ENCODE measurements at places on chromosomes 3 and 15.

- DNase-seq: no peak
Measured at GRCh38 chr15:99632521-99632920, 66.7 kb downstream of the MEF2A start.

DNA sequence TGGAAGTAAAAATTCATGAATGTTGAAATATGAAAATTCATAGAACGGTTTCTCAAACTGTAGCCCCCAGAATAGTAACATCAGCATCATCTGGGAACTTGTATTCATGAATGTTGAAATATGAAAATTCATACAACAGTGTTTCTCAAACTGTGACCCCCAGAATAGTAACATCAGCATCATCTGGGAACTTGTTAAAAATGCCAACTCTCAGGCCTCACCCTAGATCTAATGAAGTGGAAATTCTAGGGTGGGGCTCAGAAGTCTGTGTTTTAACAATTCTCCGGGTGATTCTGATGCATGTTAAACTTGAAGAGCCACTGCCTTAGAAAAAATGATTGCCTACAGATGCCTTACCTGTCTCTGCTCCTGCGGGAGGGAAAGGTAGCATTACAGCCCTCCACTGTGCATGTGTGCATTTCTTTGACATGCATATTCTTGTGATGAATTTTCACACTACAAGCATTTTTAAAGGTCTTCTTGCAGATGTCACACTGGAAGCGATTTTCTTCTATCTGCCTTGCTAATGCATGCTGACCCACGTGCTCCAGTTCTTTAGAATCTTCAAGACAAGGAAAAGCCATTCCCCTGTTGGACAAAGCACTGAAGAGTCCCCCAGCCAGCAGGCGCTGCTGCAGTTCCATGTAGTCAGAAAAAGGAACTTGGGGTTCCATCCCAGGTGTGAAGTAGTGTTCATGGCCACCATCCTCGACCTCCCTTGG, 21.7 kb downstream of the BNC1 start:
- no peak for DNase-seq

- no peak for DNase-seq
Measured at GRCh38 chr3:82055792-82056191, 294.3 kb upstream of the GBE1 start.

- no peak for DNase-seq
Measured at GRCh38 chr3:12719541-12719940, 39.5 kb downstream of the TMEM40 start.

GRCh38 chr3:41190509-41191284, 8.6 kb upstream of the CTNNB1 start:
- no peak for DNase-seq
